Left lung (tissue), 14 donors: ENCODE measurements at places on chromosomes 5 and 9. TPM values are rescaled to one million over a fixed set of nuclear protein-coding genes. Genes with fewer than 3 reads are reported as not detected.

DNA sequence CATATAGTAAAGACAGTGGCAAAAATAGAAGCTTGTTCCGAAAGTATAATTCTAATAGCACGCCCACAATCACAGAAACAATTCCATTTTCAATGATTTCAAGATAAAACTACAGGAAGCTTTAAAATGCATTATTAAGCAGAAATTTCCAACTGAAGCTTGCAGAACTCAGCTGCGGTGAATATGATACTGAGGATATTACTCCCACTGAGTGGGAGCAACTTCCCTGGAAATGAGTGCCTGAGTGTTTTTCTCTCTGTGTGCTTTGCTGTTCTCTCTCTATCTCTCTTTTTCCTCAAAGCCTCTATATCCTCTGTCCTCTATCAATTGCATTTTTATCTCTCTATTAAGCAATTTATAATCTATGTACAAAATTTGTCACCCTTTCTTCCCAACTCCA is 187.5 kb upstream of the PRDM9 start:
- no peaks in the 10 kb centered on the region for H3K36me3 ChIP-seq
- no peaks in the 10 kb centered on the region for H3K27me3 ChIP-seq
- no peak overlapping the region for H3K4me3 ChIP-seq
- DNase-seq: no peak
- no peak overlapping the region for H3K27ac ChIP-seq
- H3K4me1 ChIP-seq: no peaks in the 10 kb centered on the region

GRCh38 chr5:103498800-103499551 is 63.6 kb downstream of the NUDT12 start:
- H3K4me1 ChIP-seq: no peaks in the 10 kb centered on the region
- no peaks in the 10 kb centered on the region for H3K27me3 ChIP-seq
- no peak overlapping the region for H3K27ac ChIP-seq
- no peaks in the 10 kb centered on the region for H3K36me3 ChIP-seq
- no peak for DNase-seq
- H3K4me3 ChIP-seq: no peak overlapping the region

DNA sequence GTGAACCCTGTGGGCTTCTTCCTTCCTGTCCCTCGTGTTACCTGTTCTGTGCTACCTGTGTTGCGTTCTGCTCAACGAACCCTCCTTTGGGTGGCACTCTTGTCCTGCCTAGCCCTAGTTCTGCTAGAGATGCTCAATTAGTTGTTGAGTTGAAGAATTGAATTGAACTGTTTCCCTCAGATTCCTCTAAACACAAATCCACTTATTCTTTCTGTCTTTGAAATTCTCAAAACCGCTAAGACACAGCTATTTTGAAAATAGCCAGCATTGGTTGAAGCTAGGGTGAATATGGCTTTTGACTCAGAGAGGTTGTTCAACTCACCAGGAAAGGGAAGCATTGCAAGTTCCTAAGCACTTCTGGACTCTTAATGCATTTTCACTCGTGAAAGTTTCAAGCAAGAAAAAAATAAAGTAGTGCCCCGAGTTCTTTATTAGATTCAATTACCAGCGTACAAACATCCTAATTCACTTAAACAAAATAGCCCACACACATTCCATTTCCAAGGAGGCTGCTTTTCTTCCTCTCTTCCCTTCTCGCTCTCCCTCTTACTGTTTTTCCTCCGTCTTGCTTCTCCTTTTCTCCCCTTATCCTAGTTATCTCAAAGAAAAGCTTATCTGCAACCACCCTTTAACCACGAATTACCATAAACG is 642 bp upstream of the ITGA1 start:
- H3K4me3 ChIP-seq: peak overlapping the region; percentile 58
- no peak for DNase-seq
- no peaks in the 10 kb centered on the region for H3K27me3 ChIP-seq
- peak overlapping the region; percentile 93 for H3K27ac ChIP-seq
- peaks cover 39% of the 10 kb centered on the region for H3K4me1 ChIP-seq

- peaks cover 37% of the 10 kb centered on the region for H3K4me1 ChIP-seq
- no peak for DNase-seq
- no peaks in the 10 kb centered on the region for H3K27me3 ChIP-seq
- H3K4me3 ChIP-seq: no peak overlapping the region
- no peaks in the 10 kb centered on the region for H3K36me3 ChIP-seq
These were observed 254.5 kb downstream of the ARRDC3 start for GRCh38 chr5:91128604-91129003.

DNA sequence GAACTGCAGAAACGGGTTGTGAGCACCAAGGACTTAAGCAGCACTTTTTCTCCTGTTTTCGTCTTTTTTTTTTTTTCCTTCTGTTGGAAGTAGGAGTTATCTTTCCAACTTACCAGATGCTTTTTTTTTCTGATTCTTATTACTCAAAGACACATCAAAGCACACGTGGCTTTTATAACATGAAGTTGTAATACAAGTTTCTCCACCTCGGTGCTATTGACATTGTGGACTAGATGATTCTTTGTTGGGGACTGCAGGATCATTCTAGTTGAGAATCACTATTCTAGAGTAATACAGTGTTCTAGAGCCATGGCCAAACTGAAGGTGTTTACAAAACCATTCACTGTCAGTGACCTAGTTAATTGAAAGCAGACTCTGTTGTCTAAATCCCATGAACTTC is 51.5 kb downstream of the MYO10 start:
- no peaks in the 10 kb centered on the region for H3K27me3 ChIP-seq
- no peak overlapping the region for H3K4me3 ChIP-seq
- H3K4me1 ChIP-seq: peaks cover 29% of the 10 kb centered on the region
- no peaks in the 10 kb centered on the region for H3K36me3 ChIP-seq
- H3K27ac ChIP-seq: no peak overlapping the region
- no peak for DNase-seq

CARD6 gene
- 18.3 TPM for total RNA-seq

RAB3C gene
- total RNA-seq: 2.0 TPM

DNA sequence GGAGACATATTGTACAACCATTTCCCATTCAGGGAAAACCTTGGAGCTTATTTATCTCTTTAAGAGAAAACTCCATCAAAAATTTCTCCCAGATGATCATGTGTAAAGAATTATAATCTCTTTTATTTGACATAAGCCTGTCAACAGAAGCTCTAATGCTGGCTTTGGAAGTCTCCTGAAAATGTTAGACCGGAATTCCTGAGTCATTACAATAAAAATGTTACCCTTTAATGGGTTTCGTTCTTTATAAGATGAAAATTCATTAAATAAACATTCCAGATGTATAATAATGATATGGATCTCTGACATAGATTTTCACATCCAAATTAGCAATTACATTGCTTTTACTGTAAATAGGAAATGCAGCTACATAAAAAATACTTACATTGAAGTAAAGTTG is 1036.4 kb downstream of the EFNA5 start:
- DNase-seq: no peak
- no peaks in the 10 kb centered on the region for H3K36me3 ChIP-seq

DNA sequence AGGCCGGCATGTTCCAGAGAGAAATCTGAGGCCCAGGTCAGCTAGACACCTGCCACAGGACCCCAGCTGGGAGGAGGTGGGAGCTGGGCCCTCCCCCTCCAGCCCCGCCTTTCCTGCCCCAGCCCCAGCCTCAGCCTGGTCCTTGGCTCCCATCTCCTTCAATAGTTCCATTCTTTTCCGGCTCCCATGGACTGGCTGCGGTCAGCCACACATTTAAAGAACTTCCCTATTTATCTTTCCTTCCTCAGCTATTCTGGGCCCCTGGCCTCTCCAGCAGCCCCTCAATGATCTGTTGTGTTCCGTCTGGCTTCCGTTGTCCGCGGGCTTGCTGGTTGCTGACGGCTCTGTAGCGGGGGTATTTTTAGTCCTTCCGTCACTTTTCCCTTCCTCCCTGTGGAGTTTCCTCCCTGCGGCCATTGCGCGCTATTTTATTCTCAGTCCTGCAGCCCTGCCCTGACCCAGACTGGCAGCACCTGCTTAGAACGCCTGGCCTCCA is 73.8 kb downstream of the AMBP start:
- H3K4me3 ChIP-seq: no peak overlapping the region
- H3K27ac ChIP-seq: peak overlapping the region; percentile 38
- no peaks in the 10 kb centered on the region for H3K27me3 ChIP-seq
- H3K36me3 ChIP-seq: peaks cover 13% of the 10 kb centered on the region

GRCh38 chr5:11797132-11797531 is 107.1 kb downstream of the CTNND2 start:
- no peak for DNase-seq
- H3K36me3 ChIP-seq: no peaks in the 10 kb centered on the region
- no peaks in the 10 kb centered on the region for H3K27me3 ChIP-seq
- H3K27ac ChIP-seq: no peak overlapping the region
- H3K4me3 ChIP-seq: no peak overlapping the region
- no peaks in the 10 kb centered on the region for H3K4me1 ChIP-seq

GRCh38 chr5:108661024-108661423 is 86.7 kb upstream of the FER start:
- H3K27ac ChIP-seq: no peak overlapping the region
- no peaks in the 10 kb centered on the region for H3K4me1 ChIP-seq
- no peaks in the 10 kb centered on the region for H3K36me3 ChIP-seq
- no peak overlapping the region for H3K4me3 ChIP-seq
- no peak for DNase-seq

DNA sequence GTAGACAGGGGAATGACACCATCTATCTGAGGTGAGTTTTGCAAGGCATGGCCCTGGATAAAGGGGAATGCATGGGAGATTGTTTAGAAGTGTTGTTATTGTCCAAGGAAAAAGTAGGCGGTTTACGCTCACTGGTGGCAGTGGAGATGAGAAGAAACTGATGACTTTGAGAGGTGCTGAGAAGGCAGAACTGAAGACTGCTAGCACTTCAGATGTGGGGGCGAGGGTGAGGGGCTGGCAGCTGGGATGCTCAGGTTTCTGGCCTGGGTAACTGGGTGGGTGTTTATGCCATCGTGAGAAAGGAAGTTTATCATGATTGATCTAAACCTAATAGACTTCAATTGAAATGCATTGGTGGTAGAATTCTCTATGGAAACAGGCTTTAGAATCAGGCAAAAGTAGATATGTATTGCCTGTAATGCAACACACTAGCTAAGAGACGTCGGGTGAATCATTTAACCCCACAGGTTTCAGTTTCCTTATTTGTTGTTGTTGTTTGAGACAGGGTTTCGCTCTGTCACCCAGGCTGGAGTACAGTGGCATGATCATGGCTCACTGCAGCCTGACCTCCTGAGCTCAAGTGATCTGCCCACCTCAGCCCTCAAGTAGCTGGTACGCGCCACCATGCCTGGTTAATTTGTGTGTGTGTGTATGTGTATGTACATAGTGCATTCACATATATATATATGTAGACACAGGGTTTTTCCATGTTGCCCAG is 123.5 kb downstream of the SLC24A2 start:
- no peak overlapping the region for H3K27ac ChIP-seq
- H3K4me3 ChIP-seq: no peak overlapping the region
- no peaks in the 10 kb centered on the region for H3K27me3 ChIP-seq
- H3K36me3 ChIP-seq: no peaks in the 10 kb centered on the region
- no peaks in the 10 kb centered on the region for H3K4me1 ChIP-seq

LCN9 gene
- not detected for total RNA-seq

GRCh38 chr5:84301535-84301934 is 83.1 kb downstream of the EDIL3 start:
- H3K36me3 ChIP-seq: no peaks in the 10 kb centered on the region
- no peaks in the 10 kb centered on the region for H3K4me1 ChIP-seq
- no peak for DNase-seq
- no peaks in the 10 kb centered on the region for H3K27me3 ChIP-seq

DNA sequence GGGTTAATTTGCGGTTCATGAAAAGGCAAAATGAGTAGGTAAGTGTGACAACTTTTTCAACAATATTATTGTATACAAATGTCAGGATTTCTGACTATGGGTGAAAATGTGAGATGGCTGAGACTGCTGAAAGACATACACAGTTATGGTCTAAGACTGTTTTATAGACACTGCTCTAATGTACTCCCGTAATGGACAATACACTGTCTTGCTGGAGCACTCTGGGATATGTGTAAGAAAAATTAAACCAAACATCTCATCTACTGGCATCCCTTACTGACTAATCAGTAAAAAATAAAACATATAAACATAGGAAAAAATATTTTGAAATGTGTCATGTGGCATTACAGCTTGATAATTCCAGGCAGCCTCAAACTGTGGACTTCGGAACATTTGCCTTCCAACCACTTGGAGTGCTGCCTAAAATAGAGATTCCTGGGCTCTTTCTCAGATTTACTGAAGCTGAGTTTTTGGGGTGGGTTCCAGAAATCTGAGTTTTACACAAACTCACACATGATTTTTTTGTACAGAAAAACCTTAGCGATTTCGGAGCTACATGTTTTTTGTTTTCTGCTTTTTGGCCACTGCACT is 233.9 kb upstream of the TBCA start:
- DNase-seq: no peak
- H3K4me1 ChIP-seq: no peaks in the 10 kb centered on the region
- no peak overlapping the region for H3K4me3 ChIP-seq
- no peaks in the 10 kb centered on the region for H3K36me3 ChIP-seq

TTC23L gene
- 0.55 TPM for total RNA-seq
